ENCODE measurements at places on chromosomes 1 and 21. TPM values are rescaled to one million over a fixed set of nuclear protein-coding genes. Genes with fewer than 3 reads are reported as not detected.

Gene LEMD1
- total RNA-seq: 0.60 TPM

Gene KISS1
- total RNA-seq: 6.2 TPM

Gene SPRR2A
- not detected for total RNA-seq

Gene KIAA1614
- total RNA-seq: 3.8 TPM

Gene SLAMF8
- 0.48 TPM for total RNA-seq

Gene ESRRG
- 0.02 TPM for total RNA-seq

Gene APCS
- not detected for total RNA-seq

Gene CELA3B
- total RNA-seq: not detected

Gene KCND3
- total RNA-seq: 0.17 TPM

Gene SPRR2E
- not detected for total RNA-seq

Data from A172 (cell line).